Subcutaneous preadipocyte (primary cell): ENCODE measurements at places on chromosomes 5 and 9. TPM values are rescaled to one million over a fixed set of nuclear protein-coding genes. Genes with fewer than 3 reads are reported as not detected.

Gene PTGER4
- 4.8 and 33.8 TPM in 2 replicates for total RNA-seq

Gene CENPK
- 20.9 and 36.9 TPM in 2 replicates for total RNA-seq

Gene GABRB2
- not detected in 2 replicates for total RNA-seq

Gene KIF4B
- under 0.01 TPM in 1 of 2 replicates, not detected in the other for total RNA-seq

Gene OR5C1
- not detected in 2 replicates for total RNA-seq

Gene FAT2
- under 0.01 TPM in 2 replicates for total RNA-seq

Gene FOXB2
- total RNA-seq = not detected in 2 replicates

Gene QRFP
- total RNA-seq = not detected in 2 replicates

Gene CDX1
- not detected in 2 replicates for total RNA-seq
